ENCODE measurements at places on chromosomes 16 and 17.
A peak's percentile ranks its signal among the peaks of the same experiment; 100 is the strongest.

- DNase-seq: no peak
Observed at GRCh38 chr16:55152875-55153390, 171.1 kb upstream of the IRX6 start.

- no peak for DNase-seq
Observed at GRCh38 chr16:52787709-52788108, 240.8 kb upstream of the TOX3 start.

- peak; percentile 33 for DNase-seq
Observed at GRCh38 chr17:78497115-78497540, 80.1 kb downstream of the DNAH17 start.

DNA sequence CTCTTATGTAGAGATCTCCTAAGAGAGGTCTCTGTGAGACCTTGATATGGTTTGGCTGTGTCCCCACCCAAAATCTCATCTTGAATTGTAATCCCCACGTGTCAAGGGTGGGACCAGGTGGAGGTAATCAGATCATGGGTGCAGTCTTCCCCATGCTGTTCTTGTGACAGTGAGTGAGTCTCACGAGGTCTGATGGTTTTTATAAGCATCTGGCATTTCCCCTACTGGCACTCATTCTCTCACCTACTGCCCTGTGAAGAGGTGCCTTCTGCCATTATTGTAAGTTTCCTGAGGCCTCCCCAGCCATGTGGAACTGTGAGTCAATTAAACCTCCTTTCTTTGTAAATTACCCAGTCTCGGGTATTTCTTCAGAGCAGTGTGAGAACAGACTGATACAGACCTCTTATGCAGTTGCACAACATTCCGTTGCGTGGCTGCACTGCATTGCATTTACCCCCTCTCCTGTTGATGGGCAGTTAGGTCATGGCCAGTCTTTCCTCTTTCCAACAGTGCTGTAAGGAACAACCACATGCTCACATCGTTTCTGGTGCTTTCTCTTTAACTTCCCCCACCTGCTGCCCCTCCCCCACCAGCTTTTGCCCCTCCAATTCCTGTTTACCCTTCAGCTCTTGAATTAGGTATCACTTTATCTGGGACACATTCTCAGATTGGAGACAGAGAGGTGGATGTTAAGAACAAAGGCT, 43.6 kb upstream of the MED9 start:
- no peak for DNase-seq

DNA sequence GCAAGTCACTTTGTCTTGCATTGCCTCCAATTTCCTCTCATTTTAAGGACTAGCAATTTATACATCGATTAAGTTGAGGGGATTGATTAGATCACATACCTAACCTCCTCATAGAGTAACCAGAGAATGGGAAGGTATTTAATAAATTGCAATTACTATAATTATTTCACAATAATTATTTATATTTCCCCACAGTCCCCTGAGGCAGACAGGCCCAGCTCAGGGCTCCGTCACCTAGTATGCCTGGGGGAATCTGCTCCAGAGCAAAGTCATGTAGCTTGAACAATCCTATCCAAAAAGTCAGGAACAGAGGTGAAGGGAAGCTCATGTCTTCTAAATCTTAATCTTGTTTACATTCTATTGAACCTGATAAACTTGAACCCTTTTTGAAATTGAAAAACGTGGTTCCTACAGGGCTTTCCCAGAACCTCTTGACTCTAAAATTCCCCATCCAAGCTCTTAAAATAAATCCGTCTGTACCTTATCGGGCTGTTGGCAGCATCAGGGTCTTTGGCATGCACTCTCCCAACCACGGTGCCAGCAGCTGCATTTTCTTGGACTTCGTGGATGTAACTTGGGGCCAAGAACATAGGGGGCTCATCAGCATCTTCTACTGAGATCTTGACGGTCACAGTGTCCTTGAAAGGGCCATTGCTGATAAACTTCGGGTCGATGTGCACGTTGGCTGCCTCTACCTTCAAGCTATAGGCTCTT, 140.1 kb downstream of the CDH11 start:
- DNase-seq: no peak

All from activated naive CD8-positive, alpha-beta T cell treated with anti-CD3 and anti-CD28 coated beads for 36 hours (primary cell).